ENCODE measurements at places on chromosomes 2 and 18.
A peak's percentile ranks its signal among the peaks of the same experiment; 100 is the strongest.

DNA sequence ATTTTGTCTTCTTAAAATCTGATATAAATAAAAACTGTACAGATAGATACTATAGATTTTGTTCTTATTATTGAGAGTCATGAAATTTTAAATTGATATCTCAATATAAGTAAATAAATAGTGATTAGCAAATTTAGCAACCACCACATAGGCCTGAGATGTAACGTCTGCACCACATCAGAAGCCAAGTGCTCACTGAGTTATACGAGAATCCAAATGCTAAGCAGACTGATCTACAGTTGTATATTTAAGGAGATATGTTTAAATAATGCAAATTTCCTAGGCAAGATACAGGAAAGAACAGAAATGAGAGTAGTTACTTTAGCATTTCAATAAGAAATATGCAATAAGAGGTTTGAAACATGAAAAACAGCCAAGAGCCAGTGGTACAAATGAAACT is 85.2 kb upstream of the UNC80 start:
- DNase-seq = no peak

- DNase-seq = no peak
These were observed 187.3 kb downstream of the SNTG2 start for GRCh38 chr2:1137913-1138391.

- peak; percentile 82 for DNase-seq
These were observed at the start of gene VPS54 for GRCh38 chr2:64019083-64019974. Gene VPS54, minus strand, starts transcription at chr2:64019428. Its CDS starts 35,429 bp downstream, at chr2:63983999.

DNA sequence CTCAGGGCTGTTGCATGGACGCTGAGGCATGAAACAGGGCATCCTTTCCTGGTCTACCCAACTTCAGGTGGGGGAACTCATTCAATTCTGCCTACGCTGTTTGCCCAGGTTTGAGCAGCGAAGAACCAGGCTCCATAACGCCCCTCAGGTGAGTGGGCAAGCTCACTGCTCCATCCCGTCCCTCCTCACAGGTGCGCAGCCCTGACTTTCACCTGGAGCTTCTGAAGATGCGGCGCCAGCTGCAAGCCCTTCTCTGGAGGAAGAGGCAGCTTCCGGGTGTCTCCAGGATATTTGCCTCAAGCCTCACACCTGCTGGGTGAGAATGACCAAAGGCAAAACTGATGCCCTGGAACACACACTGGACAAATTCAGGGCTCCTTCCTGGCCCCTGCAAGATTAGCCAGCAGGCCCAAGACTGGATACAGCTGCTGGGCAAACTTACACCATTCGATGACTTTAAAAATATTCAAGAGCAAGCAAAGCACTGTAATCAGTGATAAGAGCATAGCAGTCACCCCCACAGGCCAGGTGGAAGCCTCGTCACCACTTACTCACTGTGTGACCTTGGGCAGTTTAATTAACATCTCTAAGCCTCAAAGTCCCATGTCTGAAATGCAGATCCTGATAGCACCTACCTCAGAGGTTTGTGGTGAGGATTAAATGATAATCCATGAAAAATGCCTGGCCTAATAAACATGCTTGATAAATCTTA is 97.7 kb downstream of the GYPC start:
- no peak for DNase-seq

DNA sequence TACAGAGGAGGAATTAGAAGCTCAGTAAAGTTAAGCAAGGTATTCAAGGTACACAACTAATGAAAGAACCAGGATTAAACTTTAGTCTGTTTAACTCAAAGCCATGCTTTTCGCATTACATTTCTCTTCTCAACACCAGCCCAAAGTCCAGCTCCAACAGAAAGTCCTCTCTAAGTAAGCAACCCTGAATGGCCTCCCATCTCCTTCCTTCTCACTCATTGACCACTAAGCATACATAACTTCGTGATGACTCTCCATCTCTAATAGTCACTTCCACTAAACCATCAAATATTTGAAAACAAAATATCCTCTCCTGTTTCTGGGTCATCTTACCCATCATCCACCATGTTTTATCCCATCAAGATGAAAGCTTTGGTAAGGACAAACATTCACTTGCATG is 219.8 kb downstream of the RAD51AP2 start:
- DNase-seq = peak; percentile 13

DNA sequence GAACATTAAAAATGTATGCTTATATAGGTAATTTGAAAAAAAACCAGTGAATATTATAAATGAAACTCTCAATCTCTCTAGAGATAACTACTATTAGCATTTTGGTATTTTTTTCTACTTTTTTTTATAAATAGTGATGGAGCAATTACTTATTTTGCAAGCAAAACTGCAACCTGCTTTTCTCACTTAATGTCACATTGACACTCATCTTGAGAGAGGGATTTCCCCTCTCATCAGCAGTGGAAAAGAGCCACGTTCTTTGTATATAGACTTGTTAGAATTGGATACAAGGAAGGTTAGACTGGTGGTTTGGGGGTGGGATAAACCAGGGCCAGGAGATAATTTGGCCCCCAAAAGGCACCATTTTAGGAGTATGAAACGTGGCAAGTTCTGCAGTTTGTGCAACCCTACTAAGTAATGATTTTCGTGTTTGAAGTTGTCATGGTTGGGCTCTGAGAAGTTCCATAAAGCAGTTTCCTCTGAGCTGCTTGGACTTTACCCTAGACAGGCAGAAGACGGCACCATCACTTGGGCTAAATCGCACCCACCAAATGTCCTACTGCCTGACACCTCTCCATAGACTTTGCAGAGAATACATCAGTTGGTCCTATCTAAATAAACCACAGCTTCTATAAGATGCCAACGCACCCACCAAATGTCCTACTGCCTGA is 194.0 kb downstream of the ACTR3 start:
- no peak for DNase-seq

DNA sequence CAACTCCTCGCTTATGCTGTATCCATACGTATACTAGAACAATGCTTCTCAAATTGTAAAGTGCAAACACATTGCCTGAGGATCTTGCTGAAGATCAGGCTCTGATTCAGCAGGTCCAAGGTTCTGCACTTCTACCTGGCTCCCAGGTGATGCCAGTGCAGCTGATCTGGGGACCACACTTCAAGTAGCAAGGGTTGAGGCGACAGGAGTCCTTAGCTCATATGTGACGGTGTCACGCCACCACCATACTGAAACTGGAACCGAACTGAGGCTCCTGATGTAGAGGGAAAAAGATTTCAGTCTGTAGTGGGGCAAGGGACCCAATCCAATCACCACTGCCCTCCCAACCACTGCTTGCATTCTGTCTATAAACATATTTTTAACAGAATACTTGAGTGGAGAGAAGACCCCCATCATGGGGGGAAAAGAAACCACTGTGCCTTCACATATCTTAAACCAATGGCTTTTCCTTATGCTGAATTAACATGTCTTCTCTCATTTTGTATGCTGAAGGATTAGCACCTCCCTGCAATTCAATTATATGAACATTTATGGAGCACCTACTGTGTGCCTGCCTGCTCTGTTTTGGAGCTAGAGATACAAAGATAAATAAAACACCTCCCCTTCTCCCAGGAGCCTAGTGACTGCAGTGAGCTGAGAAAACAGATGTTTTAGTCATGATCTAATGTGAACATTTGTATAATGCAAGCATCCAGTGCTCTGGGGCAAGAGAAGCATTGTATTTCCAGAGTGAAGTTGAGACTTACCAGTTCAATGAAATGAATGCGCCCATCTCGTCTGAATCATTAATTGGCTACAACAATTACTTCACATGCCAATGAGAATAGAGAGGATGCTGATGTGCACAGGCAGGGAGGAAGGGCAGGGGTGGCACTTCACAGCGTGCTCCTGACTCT is 6.6 kb upstream of the ASAP2 start:
- no peak for DNase-seq

DNA sequence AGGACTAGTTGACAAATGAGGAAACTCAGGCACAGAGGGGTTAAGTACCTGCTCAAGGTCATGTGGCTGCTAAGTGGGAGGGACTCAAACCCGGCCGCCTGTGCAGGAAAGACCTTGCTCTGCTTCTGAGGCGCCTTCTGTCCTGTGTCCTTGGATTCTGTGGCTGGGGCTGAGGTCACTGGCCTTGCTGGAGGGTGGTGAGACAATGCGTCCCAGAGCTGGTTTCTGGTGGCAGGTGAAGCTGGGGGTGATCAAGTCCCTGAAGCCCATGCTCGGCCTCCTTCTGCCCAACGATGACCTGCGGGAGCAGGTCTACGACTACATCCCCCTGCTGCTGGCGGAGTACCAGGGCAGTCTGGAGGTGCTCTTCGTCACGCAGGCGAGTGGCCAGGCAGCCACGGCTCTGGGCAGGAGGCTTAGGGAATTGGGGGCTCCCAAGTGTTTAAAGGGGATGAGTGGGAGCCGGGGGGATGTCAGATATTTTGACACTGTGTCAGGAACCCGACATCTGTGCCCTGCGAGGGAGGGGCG is 16.1 kb downstream of the MROH2A start:
- DNase-seq = no peak

DNA sequence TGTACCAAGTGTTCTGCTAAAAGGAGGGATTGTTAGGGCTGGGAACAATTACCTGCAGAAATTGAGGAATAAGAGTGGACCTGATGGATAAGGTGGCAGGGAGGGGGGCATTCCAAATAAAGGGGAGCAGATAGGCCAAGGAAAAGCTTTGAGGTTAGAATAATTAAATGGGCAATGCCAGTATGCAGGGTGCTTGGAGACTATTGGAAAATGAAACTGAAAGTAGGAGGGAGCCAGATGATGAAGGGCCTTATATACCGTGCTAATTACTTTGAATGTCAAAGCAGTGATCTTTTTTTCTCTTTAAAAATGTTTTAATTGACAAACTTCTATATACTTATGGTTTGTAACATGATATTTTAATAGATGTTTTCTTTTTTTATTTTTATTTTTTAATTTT is 42.9 kb downstream of the MMADHC start:
- no peak for DNase-seq

DNA sequence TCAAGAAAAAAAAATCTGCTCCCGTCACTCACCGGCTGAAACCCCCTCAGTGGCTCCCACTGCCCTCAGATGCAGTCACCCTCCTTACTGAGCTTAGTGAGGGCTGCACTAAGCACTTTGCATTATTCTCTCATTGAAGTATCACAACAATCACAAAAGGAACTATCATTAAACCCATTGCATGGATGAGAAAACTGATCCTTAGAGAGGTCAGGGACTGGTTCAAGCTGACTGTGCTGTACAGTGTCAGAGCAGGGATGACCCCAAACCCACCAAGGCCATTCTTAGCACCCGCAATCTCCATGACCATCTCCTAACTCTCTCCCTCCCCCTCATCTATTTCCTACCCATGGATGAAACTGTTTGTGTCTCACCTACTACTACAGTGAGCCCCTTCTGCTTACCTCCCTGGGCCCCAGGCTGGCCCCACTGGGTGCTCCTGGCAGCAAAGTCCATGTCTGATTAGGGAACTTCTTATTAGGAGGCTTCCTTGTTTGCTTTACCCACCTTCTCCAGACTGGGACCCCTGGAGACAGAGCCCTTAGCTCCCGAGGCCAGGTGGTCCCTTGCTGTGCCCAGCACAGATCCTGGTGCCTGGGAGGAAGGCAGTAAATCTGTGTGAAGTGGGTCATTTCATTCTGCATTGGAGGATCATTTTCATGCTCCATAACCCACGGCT is 139.3 kb upstream of the ID2 start:
- DNase-seq = no peak

GRCh38 chr2:132991471-132992045 is 321.6 kb upstream of the LYPD1 start:
- no peak for DNase-seq

All from AG08396 (cell line).